ENCODE measurements at places on chromosomes 7 and 10.

GRCh38 chr7:48380921-48381320, 209.7 kb downstream of the ABCA13 start:
- DNase-seq, result no peak

DNA sequence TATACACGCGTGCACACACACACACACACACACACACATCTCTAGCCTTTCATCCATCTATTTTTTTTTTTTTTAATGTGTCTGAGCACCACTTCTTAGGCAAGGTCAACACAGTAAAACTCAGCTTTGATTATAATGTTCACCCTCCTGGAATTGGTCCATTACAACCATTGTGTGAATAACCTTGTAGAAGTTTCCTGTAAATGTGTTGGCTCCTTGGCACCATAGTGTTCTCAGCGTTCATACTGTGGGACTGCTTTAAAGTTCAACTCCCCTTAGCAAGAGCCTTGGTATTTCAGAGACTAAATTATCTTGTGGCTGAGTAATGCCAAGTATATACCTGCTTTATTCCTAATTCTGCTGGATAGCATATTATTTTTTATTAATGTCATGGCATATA, 106.3 kb upstream of the PRPS1L1 start:
- DNase-seq, result no peak

GRCh38 chr10:73439605-73440312, 6.4 kb upstream of the MSS51 start:
- DNase-seq, result no peak

DNA sequence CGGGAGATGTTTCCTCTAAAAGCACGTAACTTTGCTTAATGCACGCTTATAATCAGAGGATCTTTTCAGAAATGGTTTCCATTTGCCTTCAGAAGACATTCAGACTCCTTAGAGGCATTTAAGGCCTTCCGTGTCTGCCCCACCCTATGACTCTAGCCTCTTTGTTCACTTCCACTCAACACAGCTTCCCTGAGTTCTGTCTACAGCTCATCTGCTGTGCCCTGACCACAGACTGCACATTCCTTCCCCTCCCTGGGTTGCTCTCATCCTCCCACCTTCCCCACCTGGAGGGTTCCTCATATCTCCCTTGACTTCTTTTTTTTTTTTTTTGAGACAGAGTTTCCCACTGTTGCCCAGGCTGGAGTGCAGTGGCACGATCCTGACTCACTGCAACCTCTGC, 16.6 kb downstream of the FBH1 start:
- DNase-seq, result no peak

DNA sequence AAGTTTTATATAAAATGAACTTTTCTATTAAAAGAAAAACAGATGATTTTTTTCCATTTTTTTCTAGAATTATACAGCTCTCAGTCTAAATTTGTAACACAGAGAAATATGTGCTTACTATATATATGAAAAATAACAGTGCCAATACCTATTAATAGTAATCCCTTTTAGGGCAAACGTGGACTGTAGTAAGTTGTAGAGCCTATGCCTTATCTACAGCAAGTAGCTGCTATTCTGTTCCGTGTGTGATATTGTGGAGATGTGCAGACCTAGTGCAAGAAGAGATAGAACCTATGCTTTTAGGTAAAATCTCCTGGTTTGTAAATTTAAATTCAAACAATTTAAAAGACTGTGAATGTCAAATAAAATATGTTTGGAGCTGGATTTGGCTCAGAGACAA, 72.9 kb downstream of the FAS start:
- no peak for DNase-seq

DNA sequence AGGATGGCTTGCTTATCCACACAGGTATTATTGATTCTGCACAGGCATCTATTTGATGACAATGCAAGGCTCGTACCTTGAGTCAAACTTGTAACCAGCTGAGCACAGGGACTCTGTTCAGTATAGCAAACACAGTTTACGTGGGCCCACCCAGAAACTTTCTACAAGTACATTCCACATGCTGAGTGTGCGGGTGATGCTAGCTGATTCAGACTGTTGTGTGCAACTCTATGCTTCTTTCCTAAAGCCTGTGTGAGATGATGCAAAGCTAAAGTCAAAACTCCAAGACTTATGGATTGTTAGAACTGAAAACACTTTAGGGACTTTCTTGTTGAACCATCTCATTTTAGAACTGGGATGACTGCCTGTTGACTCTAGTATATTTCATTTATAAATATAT, 21.5 kb upstream of the CALD1 start:
- no peak for DNase-seq

Measured in central memory CD4-positive, alpha-beta T cell (primary cell).